ENCODE measurements at places on chromosomes 16 and 17.

DNA sequence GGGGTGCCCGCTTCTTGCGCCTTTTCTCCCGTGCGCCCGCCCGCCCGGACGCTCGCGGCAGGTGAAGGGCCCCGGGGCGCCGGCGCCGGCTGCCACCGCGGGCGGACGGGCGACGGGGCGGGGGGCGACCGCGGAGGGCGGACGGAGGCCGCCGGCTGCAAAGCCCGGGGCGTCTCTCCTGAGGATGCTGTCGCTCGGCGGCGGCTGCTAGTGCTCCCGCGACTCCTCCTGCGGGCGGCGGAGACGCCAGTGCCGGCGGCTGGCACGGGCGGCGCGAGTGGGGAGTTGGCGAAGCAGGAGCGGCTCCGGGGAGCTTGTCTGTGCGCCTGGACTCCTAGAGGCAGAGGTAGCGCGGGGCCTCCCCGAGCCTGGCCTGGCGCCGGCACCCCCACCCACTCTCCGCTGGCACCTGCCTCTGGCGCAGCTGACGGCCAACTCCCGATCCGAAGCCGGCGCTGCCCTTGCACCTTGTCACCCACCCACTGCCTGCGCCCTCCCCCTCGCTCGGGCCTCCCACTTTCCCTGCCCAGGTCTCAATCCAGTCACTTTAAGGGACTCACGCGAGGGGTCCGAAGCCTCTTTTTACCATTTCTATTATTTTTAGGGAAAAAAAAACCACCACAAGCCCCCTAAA lies at the start of gene FAM20A:
TSS of gene FAM20A (minus strand) at position 437 of the 634 bp plus-strand sequence. CDS start 701 bp downstream, outside the sequence.
- DNase-seq: peak; percentile 13

GRCh38 chr16:75494661-75495075 lies 573 bp downstream of the CHST6 start:
- no peak for DNase-seq

- DNase-seq: no peak
Observed at GRCh38 chr16:5412731-5413130, 315.1 kb upstream of the EEF2KMT start.

GRCh38 chr16:83701494-83701893 lies 106.3 kb upstream of the HSBP1 start:
- no peak for DNase-seq

DNA sequence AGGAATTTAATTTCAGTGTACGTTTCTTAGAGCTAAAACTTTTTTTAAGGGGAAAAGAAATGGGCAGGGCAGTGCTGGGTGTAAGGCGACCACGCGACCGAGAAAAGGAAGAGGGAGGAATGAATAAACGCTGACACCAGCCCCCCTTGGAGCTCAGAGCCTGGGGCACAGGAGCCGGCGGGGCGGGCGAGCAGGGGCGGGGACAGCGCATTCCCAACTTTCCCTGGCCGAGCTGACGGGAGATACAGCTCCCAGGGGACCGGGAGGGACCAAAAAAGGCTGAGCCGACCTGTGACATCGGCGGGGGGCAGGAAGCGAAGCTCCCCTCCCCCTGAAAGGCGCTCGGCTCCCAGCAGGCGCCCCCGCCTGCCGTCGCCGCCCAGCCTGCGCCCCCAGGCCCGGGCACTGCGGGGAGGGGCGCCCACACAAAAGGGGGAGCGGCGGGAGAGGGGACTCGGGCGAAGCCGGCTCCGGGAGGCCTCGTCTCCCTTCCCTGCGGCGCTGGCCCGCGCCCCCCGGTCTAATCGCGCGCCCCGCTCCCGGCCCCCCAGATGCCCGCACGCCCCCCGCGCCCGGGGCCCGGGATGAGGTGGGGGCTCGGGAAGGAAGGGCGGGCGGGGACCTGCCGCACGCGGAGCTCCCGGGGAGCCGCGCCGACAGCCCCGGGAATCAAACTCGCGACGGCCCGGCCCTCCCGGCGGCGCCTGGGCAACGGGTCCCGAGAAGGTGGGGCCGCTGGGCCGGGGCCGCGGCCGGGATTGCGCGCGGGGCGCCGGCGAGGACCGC lies 622 bp downstream of the CUEDC1 start:
- no peak for DNase-seq

- DNase-seq: no peak
Observed at GRCh38 chr17:58217766-58218165, 1.3 kb downstream of the MKS1 start.

GRCh38 chr16:11475896-11476630 lies 110.7 kb downstream of the LITAF start:
- no peak for DNase-seq

GRCh38 chr17:48055531-48056245 lies 7.5 kb downstream of the NFE2L1 start:
- peak; percentile 79 for DNase-seq

- DNase-seq: peak; percentile 76
Observed at GRCh38 chr17:21513012-21513570, 136.9 kb downstream of the KCNJ12 start.
